AG08396 (cell line): ENCODE measurements at places on chromosomes 1 and 21.

- DNase-seq = no peak
Observed at GRCh38 chr1:24058671-24059455, 53.1 kb downstream of the MYOM3 start.

DNA sequence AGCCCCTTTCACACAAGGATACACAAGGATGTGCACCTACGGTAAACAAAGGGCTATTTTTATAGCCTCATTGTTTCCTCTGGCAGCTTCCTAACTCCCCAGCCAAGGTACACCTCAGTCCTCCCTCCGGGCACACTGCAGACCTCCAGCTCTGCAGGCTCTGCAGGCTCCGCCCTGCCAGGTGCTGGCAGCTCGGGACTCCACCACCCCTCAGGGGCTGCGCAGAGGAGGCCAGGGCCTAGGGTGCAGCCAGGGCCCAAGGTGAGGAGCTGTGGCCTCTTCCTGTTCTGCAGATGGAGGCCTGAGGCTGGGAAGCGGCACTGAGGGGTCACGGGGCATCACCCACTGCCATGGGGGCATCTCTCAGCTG, 19.8 kb upstream of the CLSTN1 start:
- DNase-seq = no peak

- peak; percentile 51 for DNase-seq
Observed at GRCh38 chr1:228471762-228472398, 15.3 kb upstream of the RNF187 start.

GRCh38 chr1:170967042-170967910, 31.9 kb downstream of the MROH9 start:
- peak; percentile 36 for DNase-seq

- no peak for DNase-seq
Observed at GRCh38 chr1:53366901-53367502, 39.1 kb upstream of the LRP8 start.

DNA sequence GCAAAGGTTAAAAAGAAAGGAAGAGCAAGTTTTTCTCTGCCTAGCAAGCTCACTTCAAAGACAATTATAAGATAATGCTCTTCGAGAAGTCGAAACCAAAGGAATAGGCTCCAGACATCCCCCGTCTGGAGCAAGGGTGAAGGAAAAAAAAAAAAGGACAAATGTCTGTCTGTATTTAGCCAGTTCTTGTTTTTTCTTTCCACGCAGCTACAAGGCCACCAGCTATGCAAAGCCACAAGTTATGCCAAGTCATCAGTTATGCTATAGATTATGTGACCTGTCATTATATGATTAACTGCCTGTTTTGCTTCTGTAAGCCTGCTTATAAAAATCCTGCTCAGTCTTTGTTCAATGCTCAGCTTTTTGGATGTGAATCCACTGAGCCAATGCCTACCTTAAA, 2.4 kb upstream of the THEM5 start:
- no peak for DNase-seq

DNA sequence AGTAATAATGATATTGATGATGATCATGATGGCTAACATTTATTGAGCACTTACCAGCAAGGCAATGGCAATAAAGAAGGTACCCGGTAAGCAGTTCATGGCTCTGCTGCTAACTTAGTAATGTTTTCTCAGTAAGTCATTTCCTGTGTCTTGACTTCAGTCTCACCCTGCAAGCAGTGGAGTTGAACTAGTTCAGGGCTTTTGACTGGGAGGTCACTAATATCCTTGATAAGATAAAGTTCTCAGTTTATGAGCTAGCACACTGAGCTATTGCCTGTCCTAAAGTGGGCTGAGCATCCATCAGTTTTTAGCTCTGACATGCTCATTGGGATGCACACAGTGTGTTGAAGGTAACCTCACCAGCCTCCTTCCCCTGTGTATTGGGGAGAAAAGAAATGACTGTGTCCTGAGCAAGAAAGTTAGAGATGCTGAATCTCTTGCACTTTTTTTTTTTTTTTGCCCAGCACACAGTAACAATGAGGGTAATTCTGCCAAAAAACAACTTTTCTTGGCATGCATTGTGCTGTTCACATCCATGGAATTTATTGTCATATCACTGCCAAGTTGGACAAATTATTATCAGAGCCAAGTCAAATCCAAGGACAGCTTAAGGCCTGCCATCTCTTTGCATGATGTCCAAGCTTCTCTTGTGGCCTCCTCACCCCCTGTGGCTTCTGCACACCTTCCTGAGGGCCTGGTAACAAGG, 55.5 kb upstream of the GADD45A start:
- no peak for DNase-seq

GRCh38 chr1:30708361-30708728, 15.0 kb downstream of the MATN1 start:
- no peak for DNase-seq

DNA sequence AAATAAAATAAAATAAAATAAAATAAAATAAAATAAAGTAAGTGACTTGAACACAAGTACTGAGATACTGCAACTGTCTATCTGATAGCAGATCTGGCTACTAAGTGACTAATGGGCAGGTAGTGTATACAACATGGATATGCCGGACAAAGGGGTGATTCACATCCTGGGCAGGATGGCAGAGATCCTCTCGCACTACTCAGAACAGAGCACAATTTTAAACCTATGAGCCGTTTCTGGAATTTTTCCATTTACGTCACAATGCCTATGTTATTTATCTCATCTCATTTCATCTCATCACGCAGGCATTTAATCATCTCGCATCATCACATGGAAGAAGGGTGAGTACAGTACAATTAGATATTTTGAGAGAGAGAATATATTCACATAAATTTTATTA, 233.3 kb upstream of the COA6 start:
- no peak for DNase-seq

DNA sequence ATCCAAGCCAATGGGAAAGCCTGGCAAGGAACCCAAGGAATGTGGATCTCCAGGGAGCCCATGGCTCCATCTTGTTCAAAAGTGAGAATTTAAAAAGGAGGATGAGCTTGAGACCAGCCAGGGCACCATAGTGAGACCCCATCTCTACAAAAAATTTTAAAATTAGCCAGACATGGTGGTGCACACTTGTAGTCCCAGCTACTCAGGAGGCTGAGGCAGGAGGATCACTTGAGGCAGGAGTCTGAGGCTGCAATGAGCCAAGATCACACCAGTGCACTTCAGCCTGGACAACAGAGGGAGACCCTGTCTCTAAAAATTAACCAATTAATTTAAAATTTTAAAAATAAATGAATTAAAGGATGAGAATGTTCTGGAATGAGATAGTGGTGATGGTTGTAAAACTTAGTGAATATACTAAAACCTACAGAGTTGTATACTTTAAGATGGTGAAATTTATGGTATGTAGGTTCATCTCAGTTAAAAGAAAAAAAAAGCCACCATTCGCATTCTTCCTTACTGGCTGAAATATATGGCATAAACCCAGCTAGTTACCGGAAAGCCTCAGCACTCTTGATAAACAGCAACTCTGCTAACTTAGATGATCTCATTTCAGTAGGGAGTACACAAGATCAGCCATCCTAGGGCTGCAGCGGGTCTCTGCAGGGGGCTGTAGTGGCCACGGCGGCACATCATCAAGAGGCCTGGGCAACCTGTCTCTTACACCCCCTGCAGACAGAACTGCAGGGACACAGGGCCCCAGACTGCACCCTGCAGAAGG, 48.3 kb upstream of the H6PD start:
- no peak for DNase-seq

GRCh38 chr1:43441166-43441893, 12.4 kb downstream of the HYI start:
- no peak for DNase-seq

DNA sequence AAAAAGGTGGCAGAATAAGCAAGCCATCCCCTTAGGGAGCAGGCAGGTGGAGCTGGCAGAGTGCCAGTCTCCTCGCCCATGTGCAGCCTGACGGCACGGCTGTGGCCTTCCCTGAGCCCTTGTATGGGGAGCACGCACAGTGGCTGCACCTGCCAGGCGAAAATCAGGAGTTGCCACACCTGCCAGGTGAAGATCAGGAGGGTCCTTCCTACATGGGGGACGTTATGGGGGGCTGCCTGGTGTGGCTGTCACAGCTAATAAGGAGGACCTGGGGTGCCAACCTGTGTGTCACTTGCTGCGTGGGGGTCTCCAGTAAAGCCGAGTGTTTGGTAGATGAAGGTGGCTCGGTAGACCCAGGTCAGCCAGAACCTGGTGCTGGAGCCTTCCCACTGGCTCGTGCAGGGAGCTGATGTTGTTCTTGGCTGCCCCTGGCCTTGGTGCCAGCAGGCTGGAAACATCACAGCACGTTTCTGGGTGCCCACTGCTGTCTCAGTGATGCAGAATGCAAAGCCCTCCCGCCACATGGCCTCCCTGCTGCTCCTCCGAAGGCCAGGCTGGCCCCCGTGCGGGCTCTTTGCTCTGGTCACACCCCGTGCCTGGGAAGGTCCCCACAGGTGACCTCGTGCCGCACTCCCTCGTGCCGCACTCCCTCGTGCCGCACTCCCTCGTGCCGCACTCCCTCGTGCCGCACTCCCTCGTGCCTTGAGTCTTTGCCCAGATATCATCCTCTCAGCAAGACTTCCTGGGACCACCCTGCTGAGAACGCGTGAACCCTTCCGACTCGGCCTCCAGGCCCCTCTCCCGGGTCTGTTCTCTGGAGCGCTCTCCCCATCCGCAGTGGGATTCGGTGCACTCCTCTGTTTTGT, 55.4 kb downstream of the SLC37A1 start:
- no peak for DNase-seq

GRCh38 chr21:36695671-36696389, 3.1 kb upstream of the SIM2 start:
- DNase-seq = no peak

DNA sequence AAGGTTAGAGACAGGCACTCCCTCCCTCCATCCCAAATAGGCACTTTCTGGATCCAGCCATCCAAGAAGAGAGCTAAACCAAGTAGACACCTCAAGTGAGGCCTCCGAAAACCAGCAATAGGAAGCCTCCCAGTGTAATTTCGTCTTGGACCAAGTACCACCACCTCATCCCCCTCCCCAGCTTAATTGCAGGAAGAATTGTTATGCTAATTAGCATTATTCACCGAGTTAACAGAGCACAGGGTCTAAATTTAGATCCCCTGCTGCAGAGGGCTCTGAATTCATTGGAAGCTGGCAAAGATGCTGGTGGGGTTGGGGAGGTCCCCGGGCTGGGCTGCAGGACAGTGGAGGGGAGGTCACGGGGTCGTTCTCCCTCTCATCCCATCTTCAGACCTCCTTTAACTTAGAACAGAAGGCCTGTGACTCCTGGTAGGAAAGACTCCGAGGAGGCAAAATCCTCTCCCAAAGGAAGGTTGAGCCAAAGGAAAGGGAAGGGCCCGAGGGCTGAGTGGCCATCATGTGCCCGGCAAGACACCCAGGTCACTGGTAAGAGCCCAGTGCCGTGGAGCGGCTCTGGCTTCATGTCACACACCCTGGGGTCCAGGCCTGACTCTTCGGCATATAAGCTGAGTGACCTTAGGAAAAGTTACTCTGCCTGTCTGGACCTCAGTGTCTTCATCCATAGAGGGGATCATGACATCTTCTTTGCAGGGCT, 209.2 kb upstream of the GRIK3 start:
- DNase-seq = no peak

DNA sequence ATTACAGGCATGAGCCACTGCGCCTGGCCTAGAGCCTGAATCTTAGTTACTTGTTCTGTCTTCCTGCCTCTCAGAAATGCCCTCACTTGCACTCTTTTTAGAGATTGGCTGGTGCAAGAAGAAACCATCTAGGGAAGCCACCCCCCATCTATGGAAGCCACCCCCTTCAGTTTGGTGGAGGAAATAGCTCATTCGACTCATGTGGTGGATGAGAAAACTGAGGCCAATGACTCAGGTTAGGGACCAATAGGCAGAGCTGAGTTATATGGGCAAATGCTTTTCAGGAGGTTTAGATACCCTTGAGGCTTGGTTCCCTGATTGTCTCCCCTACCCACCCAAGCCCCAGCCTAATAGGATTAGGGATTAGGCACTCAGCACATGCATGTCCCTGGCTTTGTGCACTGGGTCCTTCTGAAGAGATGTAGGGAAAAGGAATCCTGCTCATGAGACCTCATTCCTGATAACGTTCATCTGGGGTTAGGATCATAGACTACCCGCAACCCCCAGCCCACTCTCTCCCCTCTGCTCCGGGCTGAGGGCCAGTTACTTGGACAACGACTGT, 77.1 kb downstream of the PAX7 start:
- DNase-seq = no peak

DNA sequence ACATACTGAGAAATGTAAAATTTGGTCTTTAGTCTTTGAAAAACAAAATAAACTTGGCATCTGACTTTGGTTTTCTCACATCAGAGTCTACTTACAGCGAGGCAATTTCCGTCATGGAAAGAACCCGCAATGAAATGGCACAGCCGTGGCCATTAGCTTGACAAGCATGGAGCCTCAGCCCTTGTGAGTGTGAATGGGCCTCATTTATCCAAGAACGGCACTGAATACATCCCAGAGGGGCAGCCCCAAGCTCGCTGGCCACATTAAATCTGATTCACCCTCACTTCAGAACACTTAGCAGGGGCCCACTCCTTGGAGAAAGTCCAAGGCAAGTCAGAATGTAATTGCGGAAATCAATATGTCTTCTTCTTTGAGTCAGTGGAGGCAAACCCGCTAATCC, 64.8 kb downstream of the ERG start:
- DNase-seq = no peak

DNA sequence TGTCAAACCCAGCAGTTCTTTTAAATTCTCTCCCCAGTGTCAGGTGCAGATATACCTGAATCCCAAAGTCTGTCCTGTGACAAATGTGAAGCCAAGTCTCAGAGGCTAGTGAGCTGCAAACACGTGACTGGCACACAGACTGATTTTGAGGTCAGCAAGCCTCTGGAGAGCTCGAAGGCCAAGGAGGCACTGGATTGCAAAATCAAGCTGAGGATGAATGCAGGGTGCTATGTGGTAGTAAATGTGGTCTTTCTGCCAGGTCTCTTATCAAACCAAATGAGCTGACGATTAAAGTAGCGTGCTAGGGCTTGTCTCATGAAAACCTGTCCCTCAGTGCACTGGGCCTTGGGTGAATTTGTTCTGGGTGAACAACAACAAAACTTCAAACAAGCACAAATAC, 20.6 kb downstream of the GPR3 start:
- DNase-seq = no peak
